AG09309 (cell line): ENCODE measurements at places on chromosomes 2 and 18.

DNA sequence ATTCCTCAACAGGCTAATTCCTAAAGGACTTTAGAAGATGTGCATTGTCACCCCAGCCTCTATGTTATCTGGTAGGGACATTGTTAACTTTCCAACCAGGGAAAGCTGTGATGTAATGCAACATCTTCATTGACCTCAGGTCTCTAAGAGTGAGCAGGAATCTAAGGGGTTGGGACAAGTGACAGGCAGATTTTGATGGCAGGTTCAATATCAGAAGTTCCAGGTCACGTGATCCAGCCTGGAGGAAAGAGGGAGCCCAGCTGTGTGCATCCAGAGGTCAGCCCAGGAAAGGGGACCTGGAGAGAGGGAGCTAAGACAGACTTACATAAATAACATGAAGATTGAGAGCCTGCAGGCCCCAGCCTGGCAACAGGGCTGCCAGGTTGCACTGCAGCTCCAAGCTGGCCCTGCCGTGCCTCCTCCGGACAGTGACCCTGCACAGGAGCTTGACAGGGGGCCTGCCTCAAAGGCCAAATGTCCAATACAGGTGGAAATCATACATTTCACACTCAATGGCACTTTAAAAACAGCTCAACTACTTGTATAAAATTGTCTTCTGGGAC is 262.2 kb upstream of the MGAT5 start:
- no peak for DNase-seq

DNA sequence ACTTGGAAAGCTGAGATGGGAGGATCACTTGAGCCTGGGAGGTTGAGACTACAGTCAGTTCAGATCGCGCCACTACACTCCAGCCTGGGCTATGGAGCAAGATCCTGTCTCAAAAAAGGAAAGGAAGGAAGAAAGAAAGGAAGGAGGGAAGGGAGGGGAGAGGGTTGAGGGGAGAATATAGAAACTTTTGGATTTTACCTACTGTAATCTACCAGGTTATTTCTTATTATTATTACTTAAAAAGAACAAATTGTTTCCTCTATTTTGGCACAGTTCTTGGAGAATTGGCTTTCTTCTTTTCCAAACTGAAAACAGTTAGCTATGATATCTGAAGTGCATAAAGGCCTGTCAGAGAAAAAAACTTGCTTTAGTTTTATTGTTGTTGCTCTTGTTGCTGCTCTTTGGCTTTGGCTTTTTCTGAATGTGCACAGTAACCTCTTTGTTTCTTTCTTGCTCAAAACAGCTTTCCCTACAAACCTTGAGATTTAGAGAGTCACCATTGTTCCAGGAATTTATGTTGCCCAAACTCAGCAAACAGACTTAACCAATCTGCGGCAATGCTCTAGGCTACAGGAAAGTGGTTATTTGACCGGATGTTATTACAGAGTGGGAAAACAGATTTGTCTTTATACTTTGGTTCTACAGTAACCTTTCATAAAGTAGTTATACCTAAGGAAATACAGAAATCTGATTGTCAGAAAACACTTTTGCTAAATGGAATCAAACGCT is 214.9 kb downstream of the XIRP2 start:
- no peak for DNase-seq

DNA sequence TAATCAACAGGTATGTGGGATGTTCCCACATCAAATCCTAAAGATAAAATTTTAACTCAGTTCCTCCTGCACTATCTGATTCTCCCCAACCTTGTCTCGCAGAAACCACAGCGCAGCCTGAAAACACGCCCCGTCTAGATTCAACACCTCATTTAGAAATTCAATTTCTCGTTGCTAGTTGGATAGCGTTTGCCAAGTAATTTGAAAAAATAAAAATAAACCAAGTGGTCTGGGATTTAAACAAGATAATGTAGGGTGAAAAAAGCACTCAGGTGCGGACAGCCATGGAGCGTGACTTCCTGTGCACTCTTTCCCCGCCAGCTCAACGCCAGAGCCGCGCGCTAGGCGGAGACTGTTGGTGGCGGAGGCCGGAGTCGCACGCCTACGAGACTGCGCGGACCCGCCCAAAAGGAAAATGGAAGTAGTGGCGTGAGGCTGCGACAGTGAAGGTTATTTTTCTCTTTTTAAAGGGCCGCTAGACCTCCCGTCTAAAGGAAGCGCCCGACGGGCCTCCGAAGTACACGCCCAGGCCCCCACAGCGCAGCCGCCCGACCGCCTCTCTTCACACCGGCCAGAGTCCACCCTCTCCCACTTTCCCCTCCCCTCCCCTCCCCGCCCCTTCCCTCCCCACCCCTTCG is 615 bp upstream of the CCNT2 start:
- DNase-seq, result no peak

GRCh38 chr2:215898363-215898762 is 115.0 kb downstream of the MREG start:
- no peak for DNase-seq

GRCh38 chr2:27370816-27371620 is 602 bp downstream of the SNX17 start:
- DNase-seq, result no peak

- DNase-seq, result no peak
Measured at GRCh38 chr2:151482171-151482725, 72.5 kb downstream of the RIF1 start.

- no peak for DNase-seq
Measured at GRCh38 chr18:57753063-57753462, 50.1 kb downstream of the ATP8B1 start.

- no peak for DNase-seq
Measured at GRCh38 chr2:15971351-15971750, 31.0 kb downstream of the MYCN start.

- no peak for DNase-seq
Measured at GRCh38 chr2:64337314-64337713, 116.6 kb upstream of the LGALSL start.

DNA sequence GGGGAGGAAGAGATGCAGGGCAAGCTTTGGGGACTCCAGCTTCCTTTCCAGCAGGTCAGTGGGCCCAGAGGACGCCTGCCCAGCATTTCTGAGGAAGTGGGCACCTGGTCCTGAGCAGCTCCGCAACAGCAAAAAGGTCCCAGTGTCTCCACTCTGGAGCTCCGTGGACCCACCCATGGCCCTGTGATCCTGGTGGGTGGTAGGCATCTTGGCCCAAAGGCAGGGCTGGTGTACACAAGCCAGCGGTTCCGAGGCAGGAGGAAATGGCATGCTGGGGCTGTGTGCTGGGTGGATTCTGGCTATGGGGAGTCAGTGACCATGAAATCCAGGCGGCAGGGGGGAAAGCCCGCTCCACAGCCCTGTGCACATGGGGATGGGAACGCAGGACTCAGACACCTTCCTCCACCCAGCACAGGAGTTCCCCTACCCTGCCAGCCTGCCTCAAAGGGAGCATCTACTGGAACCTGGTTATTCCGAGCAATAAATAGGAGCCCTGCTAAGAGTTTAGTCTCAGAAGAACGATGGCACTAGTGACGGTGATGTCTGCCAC is 206.0 kb downstream of the GLI2 start:
- no peak for DNase-seq
